ENCODE measurements at places on chromosomes 11 and 22.
A peak's percentile ranks its signal among the peaks of the same experiment; 100 is the strongest.

GRCh38 chr11:35061516-35062440 is 77.2 kb upstream of the CD44 start:
- DNase-seq: no peak

DNA sequence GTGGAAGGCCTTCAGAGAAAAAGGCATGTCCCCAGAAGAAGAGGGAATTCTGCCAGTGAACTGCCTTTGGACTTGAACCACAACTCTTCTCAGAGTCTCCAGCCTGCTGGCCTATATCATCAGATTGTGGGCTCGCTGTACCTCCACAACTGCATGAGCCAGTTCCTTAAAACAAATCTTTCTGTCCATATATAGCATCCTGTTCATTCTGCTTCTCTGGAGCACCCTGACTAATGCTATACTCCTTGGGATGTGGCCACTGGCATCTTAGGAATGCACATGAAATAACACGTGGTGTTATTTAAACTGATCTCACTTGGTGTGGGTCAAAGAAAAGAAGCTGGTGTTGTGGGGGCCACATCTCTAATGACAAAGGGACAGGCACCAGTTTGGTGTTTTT is 58.3 kb upstream of the VSTM5 start:
- no peak for DNase-seq

- no peak for DNase-seq
These were observed 4.8 kb upstream of the TRIM6 start for GRCh38 chr11:5591613-5592012.

DNA sequence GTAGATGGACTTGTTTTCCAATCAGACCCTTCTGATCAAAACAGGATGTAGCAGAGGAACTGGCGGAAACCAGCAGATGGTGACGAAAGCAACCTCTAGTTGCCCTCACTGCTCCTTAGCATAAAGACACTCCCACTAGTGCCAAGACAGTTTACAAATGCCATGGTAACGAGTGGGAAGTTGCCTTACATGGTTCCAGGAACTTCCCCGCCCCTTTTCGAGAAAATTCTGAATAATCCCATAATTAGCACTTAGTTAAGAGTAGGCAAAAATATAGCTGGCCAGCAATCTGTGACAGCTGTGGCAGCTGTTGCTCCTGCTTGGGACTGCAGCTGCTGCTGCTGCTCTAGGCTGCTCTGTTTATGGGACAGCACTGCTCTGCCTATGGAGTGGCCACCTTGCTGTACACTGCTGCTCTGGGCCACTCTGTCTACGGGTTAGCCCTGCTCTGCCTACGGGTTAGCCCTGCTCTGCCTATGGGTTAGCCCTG is 33.4 kb upstream of the SORL1 start:
- DNase-seq: no peak

DNA sequence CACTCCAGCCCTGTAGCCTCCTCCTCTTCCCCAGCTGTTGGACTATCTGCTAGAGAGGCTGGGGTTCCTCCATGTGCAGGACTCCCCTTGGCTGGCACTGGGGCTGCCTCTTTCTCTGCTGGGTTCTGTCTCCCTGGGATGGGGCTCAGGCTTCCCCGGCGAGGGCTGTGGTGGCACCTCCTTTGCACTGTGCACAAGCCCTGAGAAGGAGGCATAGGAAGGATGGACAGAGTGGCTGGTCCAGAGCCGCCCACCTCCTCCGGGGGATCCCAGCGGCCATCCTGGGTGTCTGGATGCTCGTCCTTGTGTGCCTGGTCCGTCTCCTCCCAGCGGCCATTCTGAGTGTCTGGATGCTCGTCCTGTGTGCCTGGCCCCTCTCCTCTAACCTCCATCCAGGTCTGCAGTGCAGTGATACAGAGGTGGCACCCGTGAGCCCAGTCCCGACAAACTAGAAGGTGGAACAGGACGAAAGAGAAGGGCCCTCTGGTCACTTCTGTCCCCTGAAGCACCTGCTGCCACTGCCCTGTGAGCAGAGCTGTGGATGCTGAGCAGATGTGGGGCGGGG is 633.7 kb downstream of the BRD1 start:
- no peak for DNase-seq

DNA sequence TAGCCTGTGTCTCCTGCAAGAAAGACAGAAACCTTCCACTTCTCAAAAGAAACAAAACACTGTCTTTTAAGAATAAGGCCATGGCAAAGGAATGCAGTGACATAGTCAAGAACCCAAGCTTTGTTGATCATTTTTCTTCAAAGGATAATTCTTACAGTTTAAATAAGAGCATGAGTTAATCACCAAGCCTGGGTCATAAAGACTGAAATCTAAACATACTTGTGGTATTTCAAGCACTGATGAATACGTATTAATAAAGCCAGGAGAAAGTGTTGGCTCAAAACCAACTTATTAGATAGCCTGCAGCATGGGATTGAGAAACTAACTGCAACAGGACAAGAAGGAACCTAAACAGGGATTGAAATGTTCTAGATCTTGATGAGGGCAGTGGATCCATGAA is 143.3 kb upstream of the MTNR1B start:
- no peak for DNase-seq

DNA sequence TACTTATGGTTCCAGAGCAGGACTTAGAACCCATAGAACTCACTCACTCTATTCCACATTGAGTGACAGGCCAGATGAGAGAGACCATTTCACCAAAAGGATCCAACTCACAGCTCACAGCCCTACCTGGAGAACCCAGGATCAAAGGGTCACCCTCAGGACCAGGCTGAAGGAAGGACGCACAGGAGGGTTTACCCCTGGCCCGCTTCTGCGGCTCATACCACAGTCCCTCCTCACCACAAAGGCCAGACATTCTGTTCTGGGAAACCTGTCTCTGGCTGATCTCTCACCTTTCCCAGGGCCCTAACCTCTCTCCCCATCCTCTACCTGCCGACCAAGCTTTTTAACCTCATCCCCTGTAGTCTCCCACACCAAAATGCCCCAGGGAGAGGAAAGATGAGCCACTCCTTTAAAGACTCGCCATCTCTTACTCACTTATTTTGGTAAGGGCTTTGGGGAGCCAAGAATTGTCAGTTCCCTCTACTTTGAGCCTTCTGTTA is 4.7 kb downstream of the FOSL1 start:
- no peak for DNase-seq

DNA sequence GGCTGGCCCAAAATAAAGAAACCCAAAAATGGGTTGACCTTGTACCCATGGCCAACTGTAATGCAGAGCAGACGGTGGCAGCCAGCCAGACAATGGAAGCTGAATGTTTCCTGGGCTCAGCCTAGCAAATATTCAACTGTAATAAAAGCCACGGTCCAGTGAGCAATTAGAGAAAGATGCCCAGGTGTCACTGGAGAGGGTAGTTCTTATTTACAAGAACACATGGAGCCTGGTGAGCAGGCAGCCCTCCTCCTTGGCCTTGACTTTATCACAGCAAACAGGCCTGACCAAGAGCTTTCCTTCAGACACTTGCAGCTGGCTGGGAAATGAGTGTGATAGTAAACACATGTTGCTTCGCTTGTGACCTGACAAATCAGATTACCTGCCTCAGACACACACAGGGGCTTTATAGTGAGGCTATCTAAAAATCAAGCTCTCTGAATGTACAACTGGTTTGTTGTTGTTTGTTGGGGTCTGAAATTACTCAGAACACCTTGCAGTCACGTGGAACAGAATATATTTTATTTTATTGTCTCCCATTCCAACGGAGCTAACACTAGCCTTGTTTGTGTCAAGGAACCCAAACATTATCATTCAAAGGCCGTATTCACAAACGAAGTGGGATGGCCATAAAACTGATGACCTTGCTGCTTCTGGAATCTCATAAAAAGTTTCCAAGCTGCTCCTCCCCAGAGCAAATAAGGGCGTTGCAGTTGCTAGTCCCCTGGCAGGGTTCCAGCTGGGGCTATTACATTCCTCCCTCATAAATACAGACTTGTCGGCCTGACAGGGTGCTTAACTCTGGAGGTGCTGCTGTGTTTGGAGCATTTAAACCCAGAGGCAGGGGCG is 161.1 kb downstream of the BBOX1 start:
- DNase-seq: no peak

- no peak for DNase-seq
These were observed 12.3 kb downstream of the FADS2 start for GRCh38 chr11:61840371-61840770.

DNA sequence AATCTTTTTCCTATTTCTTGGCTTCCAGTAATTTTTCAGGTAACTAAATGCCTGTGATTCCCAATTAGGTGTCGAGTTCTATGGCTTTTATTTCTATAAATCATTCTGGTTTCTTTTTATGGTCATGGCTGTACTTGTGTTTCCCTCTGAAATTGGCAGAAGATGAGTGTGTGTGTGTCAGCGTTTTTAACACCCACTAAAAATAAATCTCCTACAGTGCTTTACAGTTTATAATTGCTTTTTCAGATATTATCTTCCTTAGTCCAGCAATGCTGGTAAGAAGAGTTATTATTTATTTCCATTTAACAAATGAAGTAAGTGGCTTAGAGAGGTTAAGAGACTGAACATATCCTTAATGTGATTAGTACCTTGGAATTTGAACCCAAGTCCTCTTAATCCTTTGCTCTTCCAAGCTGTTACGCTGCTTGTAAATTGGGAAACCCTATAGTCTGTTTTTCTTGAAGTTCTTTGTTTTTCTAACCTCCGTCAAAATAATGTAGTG is 125.2 kb downstream of the TEAD1 start:
- DNase-seq: no peak

DNA sequence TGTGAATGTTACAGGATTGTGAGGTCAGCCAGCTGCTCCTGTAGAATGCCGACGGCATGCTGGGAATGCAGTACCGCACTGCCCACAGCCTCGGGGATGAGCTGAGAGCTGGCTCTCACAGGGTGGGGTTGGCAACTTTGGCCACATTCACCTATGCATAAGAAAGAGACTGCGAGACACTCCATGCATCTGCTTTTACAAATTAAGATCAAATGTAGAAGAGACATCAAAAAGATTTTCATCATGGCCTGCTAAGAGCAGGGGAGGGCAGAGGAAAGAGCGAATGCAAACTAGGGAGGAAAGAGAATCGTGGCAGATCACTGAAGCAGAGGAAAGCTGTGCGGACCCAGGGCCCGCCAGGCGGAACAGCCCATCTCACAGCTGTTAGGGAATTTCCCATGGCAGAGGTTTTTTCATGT is 49.8 kb upstream of the SPATA19 start:
- DNase-seq: no peak

DNA sequence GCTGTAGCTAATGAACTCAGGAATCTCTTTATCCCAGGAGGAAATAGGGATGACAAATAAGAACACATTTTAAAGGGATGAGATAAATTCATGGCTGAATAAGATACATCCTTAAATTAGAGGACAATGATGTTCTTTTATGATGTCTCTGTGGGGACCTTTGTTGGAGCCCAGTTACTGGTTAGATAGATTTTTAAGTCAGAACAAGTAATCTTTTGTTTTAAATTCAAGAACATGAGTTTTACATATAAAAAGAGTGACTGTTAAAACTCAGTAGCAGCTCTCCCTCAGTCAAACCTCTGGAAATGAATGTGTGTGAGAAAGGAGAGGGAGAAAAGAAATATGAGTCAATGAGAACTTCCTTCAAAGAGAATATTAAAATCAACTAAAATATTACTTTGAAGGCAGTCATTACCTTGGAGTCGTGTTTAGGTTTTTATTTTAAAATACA is 241.6 kb downstream of the SWAP70 start:
- no peak for DNase-seq

- no peak for DNase-seq
These were observed 3.7 kb upstream of the CARNS1 start for GRCh38 chr11:67411785-67412152.

DNA sequence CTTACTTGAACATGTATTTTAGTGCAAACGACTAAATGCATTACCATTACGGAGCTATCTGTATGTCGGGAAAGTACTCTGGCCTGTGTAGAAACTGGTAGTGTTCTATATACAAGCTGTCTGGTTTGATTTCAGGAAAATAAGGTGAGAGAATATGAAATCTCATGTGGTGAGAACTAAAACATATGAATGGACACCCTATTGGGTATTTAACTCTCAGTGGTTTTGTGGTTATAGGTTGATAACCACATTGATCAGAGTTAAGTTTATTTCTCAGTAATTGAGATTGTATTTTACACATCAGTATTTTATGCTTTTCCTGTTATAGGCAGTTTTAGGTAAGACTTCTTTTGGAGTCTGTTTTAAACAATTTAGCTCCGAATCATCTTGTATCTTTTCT is 10.4 kb downstream of the ANO5 start:
- no peak for DNase-seq

DNA sequence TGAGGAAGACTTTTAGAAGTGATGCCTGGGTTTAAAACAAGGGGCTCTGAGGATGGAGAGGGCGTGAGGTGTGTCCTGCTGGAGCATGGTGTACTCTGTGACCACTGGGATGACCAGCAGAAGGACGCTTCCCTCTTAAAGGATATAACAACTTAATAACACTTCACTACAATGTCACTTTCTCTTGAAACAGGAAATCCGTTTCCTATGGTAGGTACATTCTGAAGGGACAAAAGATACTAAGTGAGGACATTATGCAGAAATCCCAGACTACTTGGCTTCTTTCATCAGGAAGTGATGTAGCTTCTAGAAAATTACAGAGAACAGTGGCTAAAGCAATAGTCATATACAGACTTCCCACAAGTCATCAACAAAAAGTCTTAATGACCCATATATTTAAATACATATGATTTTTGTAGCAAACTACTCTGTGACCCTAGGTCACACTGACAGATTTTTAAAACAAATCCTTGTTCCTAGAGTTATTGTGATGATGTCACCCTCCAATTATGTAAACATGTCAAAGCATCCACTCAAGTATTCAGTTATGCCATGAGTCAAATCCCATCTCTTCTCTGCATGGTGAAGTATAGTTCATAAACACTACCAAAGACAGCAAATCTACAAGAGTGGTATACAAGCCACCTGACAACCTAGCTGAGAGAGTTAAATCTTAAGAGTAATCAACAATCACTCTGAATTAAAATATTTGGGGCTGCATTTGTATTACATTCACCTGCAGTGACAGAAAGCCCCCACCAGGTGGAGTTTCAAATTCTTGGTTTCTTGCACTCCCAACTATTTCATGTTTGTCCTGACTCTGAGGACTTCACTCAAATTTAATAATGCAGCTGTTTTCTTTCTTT is 32.8 kb downstream of the PITPNB start:
- DNase-seq: peak; percentile 20

GRCh38 chr11:64453466-64453865 is 94.5 kb downstream of the RPS6KA4 start:
- no peak for DNase-seq

DNA sequence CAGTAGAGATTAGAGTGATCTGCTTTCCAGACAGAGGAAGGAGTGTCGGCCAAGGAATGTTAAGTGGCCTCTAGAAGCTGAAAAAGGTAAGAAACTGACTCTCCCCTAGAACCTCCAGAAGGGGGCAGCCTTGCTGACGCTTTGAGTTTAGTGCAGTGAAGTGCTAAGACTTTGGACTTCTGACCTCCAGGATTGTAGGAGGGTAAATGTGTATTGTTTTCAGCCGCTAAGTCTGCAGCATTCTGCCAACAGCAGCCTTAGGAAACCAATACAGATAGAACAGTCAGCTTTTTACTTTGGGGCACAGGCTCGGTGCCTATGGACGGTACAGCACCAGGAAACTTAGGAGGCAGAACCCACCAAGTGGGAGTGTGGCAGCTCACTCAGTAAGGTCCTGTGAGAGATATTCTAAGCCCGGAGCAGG is 3.6 kb upstream of the TBC1D22A start:
- DNase-seq: peak; percentile 33

- DNase-seq: no peak
These were observed 321.8 kb downstream of the CADM1 start for GRCh38 chr11:115182282-115182955.

- DNase-seq: no peak
These were observed 179.6 kb downstream of the CTTN start for GRCh38 chr11:70577948-70578347.
